Right lobe of liver (tissue), 6 donors: ENCODE measurements at places on chromosomes 1 and 21. TPM values are rescaled to one million over a fixed set of nuclear protein-coding genes. Genes with fewer than 3 reads are reported as not detected.

- no peak overlapping the region for H3K4me3 ChIP-seq
- no peaks in the 10 kb centered on the region for H3K27me3 ChIP-seq
- no peak overlapping the region for H3K27ac ChIP-seq
- no peak for DNase-seq
- H3K4me1 ChIP-seq, result no peaks in the 10 kb centered on the region
Observed at GRCh38 chr1:246678816-246679793, 45.1 kb upstream of the SCCPDH start.

DNA sequence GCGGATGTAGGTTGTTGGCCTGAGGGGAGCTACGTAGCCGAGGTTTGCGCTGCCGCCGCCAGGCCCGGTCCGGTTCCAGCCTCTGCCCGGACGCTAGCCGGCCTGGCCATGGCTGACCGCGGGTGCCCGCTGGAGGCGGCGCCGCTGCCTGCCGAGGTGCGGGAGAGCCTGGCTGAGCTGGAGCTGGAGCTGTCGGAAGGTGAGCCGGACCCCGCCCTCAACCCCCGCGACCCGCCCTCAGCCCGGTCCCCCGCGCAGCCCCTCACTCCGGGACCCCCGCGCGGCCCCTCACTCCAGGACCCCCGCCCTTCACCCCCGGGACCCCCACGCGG, 299 bp downstream of the DIP2A start:
- H3K27ac ChIP-seq, result peak overlapping the region; percentile 85
- H3K27me3 ChIP-seq, result no peaks in the 10 kb centered on the region
- H3K4me3 ChIP-seq, result peak overlapping the region; percentile 95

- no peaks in the 10 kb centered on the region for H3K4me1 ChIP-seq
- no peak for DNase-seq
- H3K27me3 ChIP-seq, result no peaks in the 10 kb centered on the region
- no peak overlapping the region for H3K27ac ChIP-seq
Observed at GRCh38 chr21:29418813-29419212, 120.1 kb downstream of the BACH1 start.

GRCh38 chr1:212062832-212063438, 27.4 kb downstream of the DTL start:
- H3K27ac ChIP-seq, result no peak overlapping the region
- DNase-seq, result no peak
- H3K27me3 ChIP-seq, result no peaks in the 10 kb centered on the region
- H3K4me3 ChIP-seq, result no peak overlapping the region
- no peaks in the 10 kb centered on the region for H3K36me3 ChIP-seq

- H3K4me1 ChIP-seq, result no peaks in the 10 kb centered on the region
- no peaks in the 10 kb centered on the region for H3K27me3 ChIP-seq
Observed at GRCh38 chr1:97461782-97462181, 459.1 kb downstream of the DPYD start.

The HCRTR1 gene
- total RNA-seq, result not detected

The SYTL1 gene
- 0.64 TPM for total RNA-seq

The SLAMF7 gene
- 0.86 TPM for total RNA-seq
